ENCODE measurements at places on chromosomes 6 and 20. TPM values are rescaled to one million over a fixed set of nuclear protein-coding genes. Genes with fewer than 3 reads are reported as not detected.

GRCh38 chr20:62531046-62531838 lies 55.4 kb upstream of the GATA5 start:
- no peak overlapping the region for H3K4me3 ChIP-seq
- no peaks in the 10 kb centered on the region for H3K36me3 ChIP-seq
- no peaks in the 10 kb centered on the region for H3K4me1 ChIP-seq
- no peak overlapping the region for H3K27ac ChIP-seq

GRCh38 chr6:7169296-7169721 lies 61.5 kb downstream of the RREB1 start:
- no peaks in the 10 kb centered on the region for H3K36me3 ChIP-seq
- DNase-seq: no peak
- H3K27ac ChIP-seq: no peak overlapping the region
- peaks cover 29% of the 10 kb centered on the region for H3K4me1 ChIP-seq

DNA sequence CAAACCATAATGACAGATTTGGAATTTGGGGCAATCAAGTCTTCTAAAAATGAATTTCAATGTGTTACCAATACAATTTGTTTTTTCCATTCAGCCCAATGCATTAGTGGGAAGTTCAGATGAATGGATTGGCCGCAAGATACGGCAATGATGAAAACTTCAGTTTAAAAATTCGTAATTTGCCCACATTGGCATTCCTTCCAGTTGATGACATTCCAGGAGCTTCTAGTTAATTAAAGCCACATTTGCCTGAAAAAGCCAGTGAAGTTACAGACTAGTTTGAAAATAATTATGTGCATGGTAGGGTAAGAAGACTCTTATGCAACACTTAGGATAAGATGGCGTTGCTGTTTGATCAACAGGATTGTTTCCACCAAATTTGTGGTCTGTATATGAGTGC lies 46.2 kb downstream of the NHLRC1 start:
- no peaks in the 10 kb centered on the region for H3K4me1 ChIP-seq
- no peak overlapping the region for H3K27ac ChIP-seq
- no peaks in the 10 kb centered on the region for H3K27me3 ChIP-seq
- DNase-seq: no peak

The CHRNA4 gene
- total RNA-seq: 2.6 TPM

Measured in ovary (tissue), 10 donors.